ENCODE measurements at places on chromosomes 3 and 15.

- DNase-seq, result peak; percentile 72
These were observed 1.4 kb downstream of the LOXL1 start for GRCh38 chr15:73927476-73928240.

DNA sequence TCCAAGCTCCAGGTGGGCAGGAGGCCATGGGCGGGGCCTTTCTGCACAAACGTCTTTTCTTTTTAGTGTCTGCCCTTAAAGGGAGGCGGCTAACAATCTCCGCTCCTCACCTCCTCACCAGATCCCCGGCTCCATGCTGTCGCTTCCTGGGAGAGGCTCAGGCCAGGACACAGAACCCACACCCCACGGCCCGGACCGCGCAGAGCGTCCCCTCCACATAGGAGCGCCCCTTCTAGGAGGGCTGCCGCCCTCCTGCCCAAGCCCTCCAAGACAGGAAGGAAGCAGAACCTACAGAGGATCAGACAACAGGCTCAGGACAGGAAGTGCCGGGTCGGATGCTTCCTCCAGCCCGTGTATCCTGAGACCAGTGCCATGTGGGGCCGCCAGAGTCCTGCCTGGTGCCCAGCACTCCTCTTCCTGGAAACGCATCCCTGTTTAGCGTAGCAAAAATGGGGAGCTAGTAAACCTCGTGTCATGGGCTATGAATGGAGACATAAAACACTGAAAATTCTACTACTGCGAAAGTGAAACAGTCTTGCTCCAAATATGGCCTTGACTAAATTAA lies 83.2 kb upstream of the ATP10A start:
- DNase-seq, result no peak

DNA sequence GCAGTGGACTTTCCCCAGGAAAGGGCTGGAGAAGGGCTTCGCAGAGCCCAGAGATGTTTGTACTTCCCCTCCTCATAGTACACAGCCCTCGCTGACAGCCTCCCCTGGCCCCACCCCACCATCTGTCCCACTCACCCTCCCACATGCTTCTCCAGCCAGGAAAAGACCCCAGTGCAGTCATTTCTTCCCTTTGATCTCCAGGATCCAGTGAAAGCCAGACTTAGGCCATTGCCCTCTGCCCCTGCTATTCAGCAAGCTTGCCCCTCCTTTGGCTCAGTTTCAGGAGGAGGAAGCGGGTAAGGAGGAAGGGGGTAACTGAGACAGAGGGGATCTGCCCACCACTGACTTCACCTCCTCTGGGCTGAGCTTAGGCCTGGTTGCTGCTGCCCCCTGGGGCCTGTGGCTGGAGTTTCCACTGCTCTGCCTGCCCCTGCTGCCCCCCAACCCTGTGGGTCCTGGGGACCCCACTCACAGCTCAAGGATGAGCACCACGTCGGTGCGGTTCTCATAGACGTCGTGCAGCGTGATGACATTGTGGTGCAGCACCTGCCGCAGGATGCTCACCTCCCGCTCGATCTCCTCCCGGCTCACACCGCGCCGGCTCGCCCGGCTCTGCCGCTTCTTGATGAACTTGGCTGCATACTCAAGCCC lies 63.1 kb downstream of the DAPK2 start:
- peak; percentile 54 for DNase-seq

DNA sequence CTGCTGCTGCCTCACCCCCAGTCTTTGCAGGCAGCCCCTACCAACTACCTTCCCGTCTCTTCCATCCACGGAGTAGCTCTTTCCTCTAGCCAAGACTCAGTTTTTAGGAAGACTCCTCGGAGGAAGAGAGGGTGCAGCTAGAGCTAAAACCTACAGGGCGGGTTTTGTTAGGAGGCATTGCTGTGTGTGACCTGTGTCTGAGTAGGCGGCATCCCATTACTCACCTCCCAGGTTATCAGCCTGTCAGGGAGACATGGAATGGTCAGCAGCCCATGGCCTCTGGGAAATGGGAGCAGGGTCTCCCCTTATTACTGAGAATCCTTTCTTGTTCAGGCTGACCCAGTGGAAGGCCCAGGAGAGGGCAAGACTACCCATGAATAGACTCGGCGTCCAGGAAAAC lies 43.8 kb upstream of the FGD5 start:
- DNase-seq, result no peak

GRCh38 chr15:69478259-69478781 lies 25.7 kb downstream of the RPLP1 start:
- peak; percentile 46 for DNase-seq

DNA sequence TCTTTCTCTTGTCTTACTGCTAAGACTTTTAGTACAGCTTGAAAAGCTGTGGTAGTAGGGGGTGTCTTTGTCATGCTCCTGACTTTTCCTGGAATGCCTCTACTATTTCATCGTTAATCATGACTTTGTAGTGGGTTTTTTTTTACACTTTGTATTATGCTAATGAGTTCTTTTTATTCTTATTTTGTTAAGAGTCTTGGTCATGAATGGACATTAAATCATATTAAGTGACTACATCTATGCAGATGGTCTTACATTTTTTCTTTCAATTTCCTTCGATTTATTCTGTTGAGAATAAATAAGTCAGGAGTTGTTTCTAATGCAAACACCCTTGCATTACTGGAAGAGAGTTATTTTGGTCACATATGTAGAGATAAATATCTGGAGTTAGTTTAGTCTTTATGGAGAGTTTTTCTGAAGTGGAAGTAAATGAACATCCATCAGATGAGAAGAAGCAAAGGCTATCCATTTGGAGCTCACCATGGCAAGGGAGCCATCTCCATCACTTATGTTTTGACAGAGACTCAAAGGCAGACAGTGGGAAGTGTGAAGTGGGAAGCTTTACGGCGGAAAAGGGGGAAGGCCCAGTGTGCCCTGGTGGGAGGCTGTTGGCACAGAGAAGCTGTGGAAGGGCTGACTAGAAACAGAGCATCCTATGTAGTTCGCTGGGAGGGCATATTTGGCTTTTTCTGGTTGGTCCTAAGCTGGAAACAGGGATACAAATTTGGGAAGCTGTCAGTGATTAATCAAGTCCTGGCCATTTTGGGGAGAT lies 73.1 kb upstream of the PRR23E start:
- DNase-seq, result no peak

GRCh38 chr15:62727501-62727900 lies 315.0 kb upstream of the TPM1 start:
- DNase-seq, result no peak

- no peak for DNase-seq
These were observed 39.9 kb downstream of the PPCDC start for GRCh38 chr15:75063338-75063737.

DNA sequence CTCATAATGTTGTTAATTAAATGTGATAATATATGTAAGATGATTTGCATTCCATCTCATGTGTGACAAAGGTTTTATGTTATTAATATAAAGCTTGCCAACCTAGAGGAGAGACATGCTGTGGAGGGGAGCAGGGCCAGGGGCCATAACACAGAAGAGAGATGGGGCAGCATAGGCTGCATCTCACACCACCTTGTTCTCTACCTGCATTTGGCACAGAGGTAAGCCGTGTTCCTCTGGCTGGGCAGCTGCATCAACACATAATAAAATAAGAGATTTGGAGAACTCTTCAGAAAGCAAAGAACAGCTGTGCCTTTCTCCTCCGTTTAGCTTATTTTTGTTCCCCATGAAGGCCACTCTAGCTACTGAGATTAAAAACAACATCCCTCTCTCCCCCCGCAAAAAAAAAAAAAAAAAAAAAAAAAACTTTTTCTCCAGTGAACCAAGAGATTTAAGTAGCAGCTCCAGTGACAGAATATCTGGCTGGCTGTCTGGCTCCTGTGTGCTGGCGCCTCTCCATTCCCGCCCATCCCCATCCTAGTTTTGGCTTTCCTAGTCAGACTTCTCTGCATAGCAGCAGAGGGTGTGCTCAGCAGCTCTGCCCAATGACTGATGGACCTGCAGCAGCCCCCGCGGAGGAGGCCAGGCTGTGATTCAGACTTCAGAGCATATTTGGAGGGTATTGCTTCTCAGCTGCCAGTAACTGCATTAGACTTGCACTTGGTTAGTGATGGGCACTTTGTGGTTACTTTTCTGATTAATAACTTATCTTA lies 52.2 kb upstream of the STXBP5L start:
- no peak for DNase-seq

- DNase-seq, result no peak
These were observed 59.4 kb upstream of the TRIM71 start for GRCh38 chr3:32758375-32758753.

DNA sequence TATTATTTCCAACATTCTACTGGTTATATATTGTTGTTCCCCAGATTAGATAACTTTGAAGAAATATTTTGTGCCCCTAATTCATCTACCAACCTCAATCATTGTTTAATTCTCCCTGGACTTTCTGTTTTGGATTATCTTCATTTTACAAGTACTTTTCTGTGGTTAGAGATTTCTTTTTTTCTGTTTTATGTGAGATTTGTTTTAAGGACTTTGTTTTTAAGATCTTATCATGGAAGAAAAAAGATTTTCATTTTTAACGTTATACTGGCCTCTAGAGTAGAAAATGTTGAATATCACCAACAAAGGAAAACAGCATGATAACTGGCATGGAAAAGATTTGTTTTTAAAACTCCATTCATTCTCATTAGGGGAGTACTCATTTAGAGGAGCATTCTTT lies 210.9 kb upstream of the KCNMB2 start:
- DNase-seq, result no peak

GRCh38 chr3:19114461-19114860 lies 33.8 kb upstream of the KCNH8 start:
- no peak for DNase-seq

GRCh38 chr3:39000008-39000450 lies 51.7 kb downstream of the SCN11A start:
- no peak for DNase-seq
